HCT116 (cell line): ENCODE measurements at places on chromosomes 12 and 14. TPM values are rescaled to one million over a fixed set of nuclear protein-coding genes. Genes with fewer than 3 reads are reported as not detected.

- peaks cover 57% of the 10 kb centered on the region for H3K4me1 ChIP-seq
- no peak overlapping the region for H3K4me3 ChIP-seq
- no peaks in the 10 kb centered on the region for H3K27me3 ChIP-seq
Observed at GRCh38 chr14:20680363-20680762, 4.0 kb upstream of the RNASE4 start.

DNA sequence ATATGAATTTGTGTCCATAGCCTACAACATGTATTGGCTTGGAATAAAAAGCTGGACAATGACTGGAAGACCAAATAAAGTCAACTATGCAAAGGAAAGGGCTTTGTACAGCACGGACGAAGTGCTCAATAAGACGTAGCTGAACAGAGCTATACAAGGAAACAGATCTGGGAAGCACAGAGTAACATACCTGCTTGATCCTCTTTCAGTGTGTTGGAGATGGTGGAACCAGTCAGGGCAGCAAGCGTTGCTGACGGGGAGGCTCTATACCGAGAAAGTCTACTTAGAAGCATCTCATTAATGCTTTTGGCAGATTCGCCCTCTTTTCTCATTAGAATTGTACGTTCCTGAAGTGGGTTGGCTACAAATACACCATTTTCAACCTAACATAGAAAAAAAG is 99.3 kb downstream of the HECTD4 start:
- no peaks in the 10 kb centered on the region for H3K36me3 ChIP-seq
- no peak overlapping the region for H3K4me3 ChIP-seq
- no peaks in the 10 kb centered on the region for H3K4me1 ChIP-seq
- no peak overlapping the region for H3K27ac ChIP-seq
- DNase-seq, result no peak

APOF gene
- 0.17 TPM for total RNA-seq

ANKRD33 gene
- not detected for total RNA-seq

SIX4 gene
- total RNA-seq, result 24.5 TPM

SLC25A21 gene
- total RNA-seq, result 3.5 TPM

EMP1 gene
- 110 TPM for total RNA-seq
